Ovary (tissue), 10 donors: ENCODE measurements at places on chromosomes 5 and 9. TPM values are rescaled to one million over a fixed set of nuclear protein-coding genes. Genes with fewer than 3 reads are reported as not detected.

DNA sequence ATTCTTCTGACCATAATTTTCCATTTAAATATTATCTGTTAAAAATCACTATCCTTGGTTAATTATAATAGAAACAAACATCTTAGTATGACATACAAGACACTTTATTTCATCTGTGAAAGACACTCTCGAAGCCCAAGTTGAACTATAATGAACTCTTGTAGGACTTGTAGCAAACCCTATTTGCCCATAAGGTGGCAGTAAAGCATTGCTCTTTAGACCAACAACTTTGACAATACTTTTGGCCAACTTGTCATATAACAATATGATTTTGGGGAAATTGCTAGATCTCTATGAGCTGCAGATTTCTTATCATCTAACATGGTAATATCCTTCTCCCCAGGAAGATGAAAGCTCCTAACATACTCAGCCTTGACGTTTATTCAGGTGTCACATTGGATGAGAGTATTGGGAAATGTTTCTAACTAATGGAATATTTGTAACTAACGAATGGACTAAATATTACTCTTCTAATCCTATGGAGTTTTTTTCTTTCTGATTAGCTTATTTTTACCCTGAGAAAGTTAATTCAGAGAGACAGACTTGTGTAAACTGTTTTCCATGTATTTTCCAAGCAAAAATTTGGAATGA is 11.0 kb downstream of the SPINK14 start:
- H3K4me1 ChIP-seq: no peaks in the 10 kb centered on the region
- no peaks in the 10 kb centered on the region for H3K36me3 ChIP-seq
- no peak overlapping the region for H3K4me3 ChIP-seq
- H3K27me3 ChIP-seq: no peaks in the 10 kb centered on the region
- DNase-seq: no peak
- H3K27ac ChIP-seq: no peak overlapping the region

Gene TAL2
- total RNA-seq: not detected

Gene DIAPH1
- total RNA-seq: 38.3 TPM

DNA sequence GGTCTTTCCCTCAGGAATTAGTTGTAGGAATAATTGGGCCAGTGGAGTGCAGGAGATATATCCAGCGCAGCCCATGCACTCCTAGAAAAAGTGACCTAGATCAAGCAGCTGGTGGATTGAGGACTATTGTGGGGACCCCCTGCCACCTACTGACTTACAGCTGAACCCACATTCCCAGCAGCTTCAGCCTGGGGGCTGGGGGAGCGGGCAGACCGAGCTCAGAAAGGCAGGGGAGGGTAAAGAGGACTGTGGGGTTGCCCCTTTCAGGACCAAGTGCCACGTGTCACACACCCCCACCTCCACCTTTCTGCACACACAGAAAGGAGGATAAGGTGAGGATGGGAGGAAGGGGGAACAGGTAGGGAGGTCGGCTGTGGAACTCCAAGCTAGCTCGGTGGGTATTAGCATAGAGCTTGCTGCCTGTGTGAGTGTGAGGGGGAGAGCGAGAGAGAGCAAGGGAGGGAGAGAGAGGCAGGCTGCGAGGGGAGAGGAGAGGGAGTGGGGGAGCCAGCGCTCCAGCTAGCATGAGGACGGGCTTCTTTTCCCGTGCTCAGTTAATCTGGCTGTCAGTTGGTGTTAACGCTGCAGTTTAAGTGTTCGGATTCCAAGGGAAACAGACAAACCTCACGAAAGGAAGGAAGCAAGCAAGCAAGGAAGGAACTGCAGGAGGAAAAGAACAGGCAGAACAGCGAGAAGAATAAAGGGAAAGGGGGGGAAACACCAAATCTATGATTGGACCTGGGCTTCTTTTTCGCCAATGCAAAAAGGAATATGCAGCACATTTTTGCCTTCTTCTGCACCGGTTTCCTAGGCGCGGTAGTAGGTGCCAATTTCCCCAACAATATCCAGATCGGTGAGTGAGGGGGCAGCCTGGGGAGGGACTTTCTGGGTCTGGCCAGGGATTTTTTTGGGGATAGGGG is at the start of gene GRIA1:
TSS of gene GRIA1 (plus strand) at position 553 of the 920 bp plus-strand sequence.
- H3K36me3 ChIP-seq: no peaks in the 10 kb centered on the region
- H3K4me3 ChIP-seq: no peak within 1 kb of the TSS
- H3K27me3 ChIP-seq: no peaks in the 10 kb centered on the region

- H3K4me3 ChIP-seq: no peak overlapping the region
- no peaks in the 10 kb centered on the region for H3K36me3 ChIP-seq
- no peak overlapping the region for H3K27ac ChIP-seq
- DNase-seq: no peak
Observed at GRCh38 chr5:34584165-34584564, 72.0 kb upstream of the RAI14 start.

- no peaks in the 10 kb centered on the region for H3K27me3 ChIP-seq
- no peak overlapping the region for H3K4me3 ChIP-seq
- no peak overlapping the region for H3K27ac ChIP-seq
- no peak for DNase-seq
- no peaks in the 10 kb centered on the region for H3K36me3 ChIP-seq
Observed at GRCh38 chr9:136339958-136340310, 12.6 kb downstream of the GPSM1 start.

Gene TAF11L10
- not detected for total RNA-seq

- H3K4me3 ChIP-seq: no peak overlapping the region
- peak overlapping the region; percentile 91 for H3K27ac ChIP-seq
- DNase-seq: peak; percentile 92
- H3K27me3 ChIP-seq: no peaks in the 10 kb centered on the region
- peaks cover 31% of the 10 kb centered on the region for H3K4me1 ChIP-seq
- H3K36me3 ChIP-seq: no peaks in the 10 kb centered on the region
Observed at GRCh38 chr9:127796225-127796813, 6.4 kb upstream of the FPGS start.

- no peaks in the 10 kb centered on the region for H3K36me3 ChIP-seq
- H3K27me3 ChIP-seq: no peaks in the 10 kb centered on the region
- DNase-seq: no peak
- no peak overlapping the region for H3K4me3 ChIP-seq
- H3K27ac ChIP-seq: no peak overlapping the region
- H3K4me1 ChIP-seq: no peaks in the 10 kb centered on the region
Observed at GRCh38 chr9:27280860-27281259, 16.1 kb downstream of the EQTN start.

Gene NDUFAF2
- total RNA-seq: 31.8 TPM

DNA sequence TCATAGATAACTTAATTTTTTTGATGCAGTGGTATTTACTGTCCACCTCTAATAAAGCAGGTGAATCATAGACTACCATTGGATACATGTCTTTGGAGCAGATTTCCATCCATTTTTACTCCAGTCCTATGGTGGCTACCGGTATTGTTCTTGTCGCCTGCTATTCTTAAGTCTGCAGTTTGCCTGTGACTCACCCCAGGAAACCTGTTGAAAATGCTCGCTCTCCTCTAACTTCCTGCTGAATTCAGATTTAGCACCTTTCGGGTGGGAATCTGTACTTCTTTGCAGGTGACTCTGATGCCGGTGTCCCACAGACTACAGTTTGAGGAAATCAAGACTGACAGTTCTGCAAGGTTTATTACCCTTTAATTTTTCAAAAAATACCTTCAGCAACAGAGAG is 58.8 kb upstream of the DHFR start:
- H3K36me3 ChIP-seq: no peaks in the 10 kb centered on the region
- no peaks in the 10 kb centered on the region for H3K27me3 ChIP-seq
- DNase-seq: no peak
- no peaks in the 10 kb centered on the region for H3K4me1 ChIP-seq

- H3K4me1 ChIP-seq: no peaks in the 10 kb centered on the region
- no peaks in the 10 kb centered on the region for H3K36me3 ChIP-seq
- DNase-seq: no peak
- no peaks in the 10 kb centered on the region for H3K27me3 ChIP-seq
- no peak overlapping the region for H3K27ac ChIP-seq
- no peak overlapping the region for H3K4me3 ChIP-seq
Observed at GRCh38 chr5:139949710-139950109, 93.4 kb downstream of the NRG2 start.

DNA sequence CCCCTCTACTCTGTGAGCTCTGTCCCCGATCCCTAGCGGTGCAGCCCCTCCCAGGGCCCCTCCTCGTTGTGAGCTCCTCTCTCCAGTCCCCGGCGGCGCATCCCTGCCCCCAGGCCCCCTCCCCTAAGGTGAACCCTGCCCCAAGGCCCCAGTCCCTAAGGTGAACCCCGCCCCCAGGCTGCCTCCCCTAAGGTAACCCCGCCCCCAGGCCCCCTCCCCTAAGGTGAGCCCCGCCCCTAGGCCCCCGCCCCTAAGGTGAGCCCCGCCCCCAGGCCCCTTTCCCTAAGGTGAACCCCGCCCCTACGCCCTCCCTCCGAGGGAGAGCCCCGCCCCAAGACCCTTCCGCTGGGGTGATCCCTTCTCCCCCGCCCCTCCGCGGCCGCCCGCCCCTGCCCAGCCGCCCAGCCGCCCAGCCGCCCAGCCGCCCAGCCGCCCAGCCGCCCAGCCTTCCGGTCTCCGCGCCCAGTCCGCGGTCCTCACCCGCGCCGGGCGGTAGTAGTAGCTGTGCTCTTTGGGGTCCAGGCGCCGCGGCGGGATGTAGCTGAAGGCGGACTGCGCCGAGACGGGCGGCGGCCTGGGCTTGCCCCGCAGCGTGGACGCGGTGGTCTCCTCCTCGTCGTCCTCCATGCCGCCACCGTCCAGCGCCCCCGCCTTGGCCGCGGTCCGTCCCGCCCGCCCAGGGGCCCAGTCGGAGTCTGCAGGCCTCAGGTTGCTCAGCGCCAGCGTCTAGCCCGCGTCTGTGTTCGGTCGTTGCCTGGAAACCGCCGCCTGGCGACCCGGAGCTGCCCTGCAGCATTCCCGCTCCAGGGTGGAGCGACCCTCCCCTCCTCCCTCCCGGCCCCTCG is at the start of gene CFAP90:
TSS of gene CFAP90 (minus strand) at position 739 of the 845 bp plus-strand sequence. CDS start at position 627, 112 bp downstream.
- no peaks in the 10 kb centered on the region for H3K27me3 ChIP-seq
- H3K36me3 ChIP-seq: no peaks in the 10 kb centered on the region
- peak; percentile 68 for DNase-seq
- peak within 1 kb of the TSS; percentile 47 for H3K4me3 ChIP-seq
- peaks cover 7% of the 10 kb centered on the region for H3K4me1 ChIP-seq
- H3K27ac ChIP-seq: peak within 1 kb of the TSS; percentile 5

Gene VPS13A
- 12.7 TPM for total RNA-seq

- no peaks in the 10 kb centered on the region for H3K27me3 ChIP-seq
- H3K36me3 ChIP-seq: no peaks in the 10 kb centered on the region
- H3K4me1 ChIP-seq: no peaks in the 10 kb centered on the region
- H3K27ac ChIP-seq: no peak overlapping the region
Observed at GRCh38 chr5:59178071-59178470, 595.2 kb downstream of the RAB3C start.

Gene SH3RF2
- total RNA-seq: 2.2 TPM

DNA sequence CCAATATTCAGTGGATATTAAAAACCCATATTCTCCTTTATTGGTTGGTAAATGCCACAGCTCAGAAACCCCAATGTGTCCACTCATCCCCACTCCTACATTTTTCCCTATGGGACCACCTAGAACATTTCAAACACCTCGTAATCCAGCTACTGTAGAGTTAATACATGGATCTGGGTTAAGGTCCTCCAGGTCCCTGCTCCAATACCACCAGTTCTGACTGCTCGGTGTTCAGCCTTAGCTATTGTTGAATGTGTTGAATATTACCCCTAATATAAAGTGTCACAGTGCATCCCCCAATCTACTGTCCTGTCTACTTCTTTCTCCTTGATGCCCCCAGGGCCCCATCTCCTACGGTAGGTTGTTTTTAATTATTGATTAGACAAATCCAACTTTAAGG is 231.5 kb downstream of the PCSK1 start:
- DNase-seq: no peak
- no peak overlapping the region for H3K4me3 ChIP-seq
- no peak overlapping the region for H3K27ac ChIP-seq
- no peaks in the 10 kb centered on the region for H3K27me3 ChIP-seq
- no peaks in the 10 kb centered on the region for H3K36me3 ChIP-seq
- no peaks in the 10 kb centered on the region for H3K4me1 ChIP-seq

DNA sequence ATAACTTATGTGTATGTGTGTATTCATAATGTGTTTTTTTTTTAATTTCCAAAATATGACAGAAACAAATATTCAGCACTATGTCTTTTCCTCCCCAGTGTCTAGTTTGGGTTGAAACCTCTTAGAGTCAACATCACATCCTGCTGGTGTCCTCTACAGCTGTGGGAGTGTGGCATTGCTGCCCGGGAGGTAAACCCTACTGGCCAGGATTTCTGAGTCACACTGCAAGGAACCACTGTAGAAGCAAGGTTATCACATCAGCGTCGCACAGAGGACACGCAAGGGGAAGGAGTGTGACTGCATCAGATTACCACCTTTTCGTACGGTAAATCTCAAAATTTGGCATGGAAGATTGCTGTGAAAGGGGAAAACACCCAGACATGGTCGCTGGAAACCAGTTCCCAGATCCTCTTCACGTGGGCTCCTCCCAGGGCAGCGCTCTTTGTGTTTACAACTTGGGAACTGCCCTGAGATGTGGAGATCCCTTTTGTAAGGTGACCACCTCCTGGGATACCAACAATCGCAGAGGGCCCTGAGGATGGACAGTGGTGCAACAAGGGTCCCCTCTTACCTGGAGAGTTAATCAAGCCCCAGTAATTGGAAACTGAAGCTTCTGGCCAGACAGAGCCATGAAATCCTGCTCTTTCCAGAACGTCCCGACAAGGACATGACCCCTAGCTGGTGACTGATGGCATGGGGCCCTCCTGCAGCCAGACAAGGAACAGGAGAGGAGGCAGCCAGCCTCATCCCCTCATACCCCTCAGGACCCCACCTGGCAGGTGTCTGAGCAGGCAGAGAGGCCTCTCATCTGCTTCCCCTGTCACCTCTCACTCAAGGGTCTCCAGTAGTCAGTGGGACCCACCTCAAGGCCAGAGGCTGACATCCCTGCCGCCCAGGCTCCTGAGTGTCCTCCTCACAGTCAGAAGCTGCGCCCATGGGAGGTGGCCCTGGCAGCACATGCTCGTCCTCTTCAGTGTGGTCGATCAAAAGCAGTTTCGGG is 194.7 kb downstream of the MED10 start:
- DNase-seq: no peak
- no peaks in the 10 kb centered on the region for H3K27me3 ChIP-seq
- no peaks in the 10 kb centered on the region for H3K4me1 ChIP-seq
- H3K36me3 ChIP-seq: no peaks in the 10 kb centered on the region
- H3K27ac ChIP-seq: no peak overlapping the region

Gene LCN2
- 0.33 TPM for total RNA-seq

Gene PCA3
- not detected for total RNA-seq

Gene TAF11L5
- not detected for total RNA-seq

DNA sequence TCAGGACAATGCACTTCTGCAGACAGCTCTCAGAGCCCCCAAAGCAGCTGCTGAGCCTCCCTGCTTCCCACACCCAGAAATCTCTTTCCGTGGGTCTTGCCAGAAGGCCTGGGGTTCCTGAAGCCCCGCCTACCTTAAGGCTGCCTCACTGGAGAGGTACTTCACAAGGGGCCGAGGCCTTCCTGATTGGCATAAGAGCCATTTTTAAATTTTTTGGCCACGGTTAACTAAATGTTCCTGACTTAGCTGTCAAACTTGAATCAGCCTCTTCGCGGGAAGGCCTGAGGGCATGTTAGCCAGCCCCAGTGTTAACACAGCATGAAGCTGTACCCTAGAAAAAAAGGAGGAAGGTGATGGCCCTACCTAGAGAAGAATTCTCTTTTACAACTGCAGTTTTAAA is 20.7 kb upstream of the EPB41L4B start:
- no peaks in the 10 kb centered on the region for H3K27me3 ChIP-seq
- no peaks in the 10 kb centered on the region for H3K4me1 ChIP-seq
- H3K36me3 ChIP-seq: no peaks in the 10 kb centered on the region
- DNase-seq: no peak

Gene ATP6V1G1
- total RNA-seq: 113 TPM
